ENCODE measurements at places on chromosomes 7 and 10.

DNA sequence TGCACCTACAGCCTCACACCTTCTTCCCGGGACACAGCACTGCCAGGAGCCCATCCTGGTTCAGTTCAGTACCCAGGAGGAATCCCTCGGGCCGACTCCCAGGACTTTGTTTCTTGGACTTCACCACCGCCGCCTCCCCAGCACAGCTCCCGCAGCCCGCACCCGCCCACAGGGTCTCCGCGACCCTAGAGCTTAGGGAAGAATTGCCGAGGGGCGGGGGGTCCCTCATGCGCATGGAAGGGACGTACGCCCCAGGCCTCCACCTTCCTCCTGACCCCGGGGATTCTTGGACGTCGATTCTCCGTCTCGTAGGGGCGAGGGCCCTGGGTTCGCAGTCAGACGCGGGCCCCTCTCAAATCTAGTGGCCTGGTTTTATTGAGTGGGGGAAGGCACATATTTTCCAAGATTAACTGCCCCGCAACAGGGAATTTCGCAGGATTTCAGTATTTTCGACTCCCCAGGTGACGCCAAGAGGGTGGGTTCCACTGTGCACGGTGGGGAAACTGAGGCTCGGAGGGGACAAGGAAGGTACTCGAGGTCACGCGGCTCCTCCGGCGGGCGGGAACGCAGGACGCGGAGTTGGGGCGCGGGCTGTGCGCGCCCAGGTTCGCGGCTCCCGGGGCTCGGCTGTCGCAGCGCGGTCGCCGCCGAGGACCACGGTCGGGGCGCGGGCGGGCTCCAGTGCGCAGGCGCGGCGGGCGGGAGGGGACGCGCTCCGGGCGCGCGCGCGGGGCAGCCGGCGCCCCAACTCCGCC lies at the start of gene ADCY1:
TSS of gene ADCY1 (plus strand) at position 708 of the 755 bp plus-strand sequence. CDS start 176 bp downstream, outside the sequence.
- DNase-seq = no peak

DNA sequence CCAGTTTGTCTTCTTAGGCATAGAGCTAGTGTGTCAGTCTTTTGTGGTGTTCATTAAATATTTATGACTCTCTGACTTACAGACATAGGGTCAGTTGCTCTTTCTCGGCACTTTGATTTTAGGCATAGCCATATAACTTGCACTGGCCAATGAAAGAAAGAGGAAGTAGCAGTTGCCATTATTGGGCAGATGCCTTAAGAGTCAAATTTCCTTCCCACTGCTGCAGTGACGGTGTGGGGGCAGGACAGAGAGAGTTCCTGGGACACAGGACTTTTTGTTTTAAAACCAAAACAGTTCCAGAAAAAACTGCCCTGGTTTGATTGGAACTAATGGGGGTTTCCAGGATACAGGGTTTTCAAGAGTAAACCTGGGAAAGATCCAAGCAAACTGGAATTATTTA lies 60.2 kb upstream of the PHF14 start:
- no peak for DNase-seq

DNA sequence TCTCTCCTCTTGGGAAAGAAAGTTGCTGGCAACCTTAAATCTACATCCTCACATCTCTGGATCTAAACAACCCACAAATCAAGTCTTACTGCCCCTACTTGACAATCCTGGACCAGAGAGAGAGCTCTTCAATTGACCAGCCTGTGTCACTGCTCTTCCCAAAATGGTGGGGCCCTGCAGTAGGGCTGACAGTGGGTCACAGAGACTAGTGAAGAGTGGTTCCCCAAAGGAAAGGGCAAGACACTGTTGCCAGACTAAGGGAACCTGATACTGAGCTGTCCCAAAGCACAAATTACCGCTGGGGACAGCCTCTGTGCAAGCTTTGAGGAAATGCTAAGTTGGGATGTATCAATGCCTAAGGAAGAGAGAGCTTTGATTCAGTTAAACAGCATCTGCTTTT lies 4.5 kb upstream of the GPRIN2 start:
- DNase-seq = no peak

DNA sequence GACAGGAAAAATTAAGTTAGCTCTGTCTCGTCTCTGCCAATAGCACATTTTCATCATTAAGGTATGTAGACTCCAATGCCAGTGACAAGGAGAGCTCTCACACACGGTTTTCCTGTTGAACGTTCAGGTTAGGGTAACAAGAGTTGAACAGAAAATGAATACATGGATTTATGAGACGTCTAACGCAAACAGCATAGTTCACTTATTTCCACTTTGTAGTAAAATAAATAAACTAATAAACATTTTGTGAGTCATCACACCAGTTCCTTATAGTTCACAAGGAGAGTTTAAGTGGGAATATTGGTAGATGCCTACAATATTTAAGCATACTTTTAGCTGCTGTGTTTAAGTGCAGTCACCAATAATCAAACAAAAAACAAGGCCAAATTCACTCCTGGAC lies 21.1 kb downstream of the DRGX start:
- no peak for DNase-seq

DNA sequence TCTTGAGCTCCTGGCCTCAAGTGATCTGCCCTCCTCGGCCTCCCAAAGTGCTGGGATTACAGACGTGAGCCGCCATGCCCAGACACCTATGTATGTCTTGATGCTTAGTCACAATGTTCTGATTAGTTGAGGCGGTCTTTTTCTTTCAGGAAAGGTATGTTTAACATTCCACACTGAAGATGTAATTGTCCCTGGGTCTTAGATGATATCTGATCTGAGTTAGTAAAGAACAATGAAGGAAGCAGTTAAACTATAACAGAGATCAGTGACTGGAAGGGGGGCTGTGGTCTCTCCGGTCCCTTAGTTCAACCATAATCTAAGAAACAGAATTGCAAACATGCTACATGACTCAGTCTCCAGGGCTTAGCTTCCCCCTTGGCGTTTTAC lies 31.5 kb upstream of the SH2D4B start:
- DNase-seq = no peak

GRCh38 chr10:76285515-76285914 lies 854.1 kb downstream of the LRMDA start:
- DNase-seq = no peak

DNA sequence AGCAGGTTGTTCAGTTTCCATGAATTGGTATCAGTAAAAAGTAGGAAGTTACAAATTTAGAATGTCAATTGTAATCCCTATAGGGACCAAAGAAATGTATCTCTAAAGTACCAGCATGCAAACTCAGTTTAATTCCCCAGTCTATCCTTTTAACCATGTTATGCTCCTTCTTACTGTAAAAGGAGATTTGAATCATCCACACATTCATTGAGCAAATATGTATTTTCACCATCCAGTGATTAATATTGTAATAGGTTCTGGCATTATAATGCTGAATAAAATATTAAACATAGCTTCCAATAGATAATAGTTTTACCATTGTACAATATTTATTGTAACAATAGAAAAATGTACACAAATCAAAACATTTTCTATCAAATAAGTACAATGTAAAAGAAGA lies 228.2 kb upstream of the SEMA3A start:
- no peak for DNase-seq

DNA sequence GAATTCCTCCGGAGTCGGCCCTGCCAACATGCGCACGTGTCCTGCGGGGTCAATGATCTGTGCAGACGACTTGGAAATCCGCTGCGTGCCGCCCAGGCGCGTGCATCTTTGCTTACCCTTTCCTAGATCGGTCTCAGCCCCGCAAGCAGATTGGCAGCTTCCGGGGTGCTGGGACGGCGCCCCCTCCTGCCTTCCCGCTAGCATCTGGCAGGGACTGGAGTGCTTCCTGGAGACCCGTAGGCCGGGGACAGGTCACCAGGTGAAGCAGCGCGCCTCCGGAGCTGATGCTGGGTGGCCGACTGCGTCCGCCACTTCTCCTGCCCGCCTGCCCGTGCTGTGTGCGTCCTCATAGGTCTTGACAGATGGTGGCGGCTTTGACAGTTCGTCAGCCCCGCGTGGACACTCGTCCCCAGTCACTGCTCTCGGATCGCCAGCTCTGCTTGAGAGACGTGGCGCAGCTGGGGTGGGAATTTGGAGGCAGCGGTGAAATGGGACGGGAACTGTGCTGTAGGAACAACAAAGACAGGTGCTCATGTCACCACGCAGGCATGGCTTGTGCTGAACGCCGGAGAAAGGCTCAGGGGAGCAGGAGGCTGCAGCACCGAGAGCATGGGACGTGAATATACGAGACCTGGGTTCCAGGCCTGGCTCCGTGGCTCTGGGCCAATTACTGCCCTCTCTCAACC lies 21.9 kb upstream of the KCNK18 start:
- DNase-seq = no peak

DNA sequence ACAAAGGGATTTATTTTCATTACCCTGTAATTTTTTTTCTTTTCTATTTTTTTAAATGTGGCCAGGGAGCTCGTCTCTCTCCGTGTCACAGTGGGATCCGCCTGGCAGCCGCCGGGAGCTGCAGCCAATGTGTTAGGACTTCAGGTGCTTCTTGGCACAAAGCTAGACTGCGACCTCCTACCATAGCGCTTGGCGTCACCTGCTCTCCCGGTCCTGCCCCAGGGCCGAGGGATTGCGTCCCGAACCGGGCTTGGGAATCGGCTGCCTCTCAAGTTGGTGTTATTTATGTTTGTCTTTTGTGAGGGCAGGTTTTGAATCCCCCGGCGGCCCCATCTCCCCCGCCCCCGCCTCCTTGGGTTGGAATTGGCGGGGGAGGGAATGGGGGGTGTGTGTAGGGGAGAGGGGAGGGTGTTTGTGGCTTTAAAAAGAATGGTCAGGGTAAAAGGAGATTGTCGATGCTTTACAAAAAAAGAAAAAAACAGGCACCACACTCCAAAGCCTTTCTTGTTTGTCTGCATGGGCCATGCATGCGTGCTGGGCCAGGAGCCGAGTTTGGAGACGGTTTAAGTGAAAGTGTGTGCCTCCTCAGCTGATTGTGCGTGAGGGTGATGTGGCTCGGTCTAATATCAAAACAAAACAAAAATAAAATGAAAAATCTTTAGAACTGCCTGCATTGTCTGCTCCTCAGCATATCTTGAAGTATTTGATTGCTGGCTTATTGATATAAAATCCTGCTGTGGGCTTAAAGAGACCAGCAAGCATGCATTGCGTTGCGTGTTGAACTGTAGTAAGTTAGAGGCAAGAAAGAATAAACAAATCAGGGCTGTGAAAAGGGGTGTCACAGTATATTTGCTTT lies 1.2 kb downstream of the PPP1R9A start:
- DNase-seq = peak; percentile 12

GRCh38 chr10:48400129-48400849 lies 93.8 kb downstream of the MAPK8 start:
- no peak for DNase-seq

- DNase-seq = no peak
Measured at GRCh38 chr7:83524277-83525075, 124.5 kb downstream of the SEMA3E start.

DNA sequence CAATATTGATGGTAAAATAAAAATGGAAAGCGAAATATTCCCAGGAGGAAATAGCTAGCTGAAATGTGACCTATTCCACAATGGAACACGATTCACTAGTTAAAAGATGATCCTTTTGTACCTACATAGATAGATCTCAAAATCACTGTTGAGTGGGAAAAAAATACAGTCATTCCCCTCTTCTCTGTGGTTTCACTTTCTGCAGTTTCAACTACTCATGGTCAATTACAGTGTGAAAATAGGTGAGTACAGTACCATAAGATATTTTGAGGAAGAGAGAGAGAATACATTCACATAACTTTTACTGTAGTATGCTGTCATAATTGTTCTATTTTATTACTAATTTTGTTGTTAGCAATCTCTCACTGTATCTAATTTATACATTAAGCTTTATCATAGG lies 56.0 kb upstream of the COL13A1 start:
- DNase-seq = no peak

GRCh38 chr7:134527979-134528371 lies 608 bp downstream of the AKR1B10 start:
- DNase-seq = no peak

Data from hypothalamus (tissue), 51 donors.